ENCODE measurements at places on chromosomes 4 and X.

DNA sequence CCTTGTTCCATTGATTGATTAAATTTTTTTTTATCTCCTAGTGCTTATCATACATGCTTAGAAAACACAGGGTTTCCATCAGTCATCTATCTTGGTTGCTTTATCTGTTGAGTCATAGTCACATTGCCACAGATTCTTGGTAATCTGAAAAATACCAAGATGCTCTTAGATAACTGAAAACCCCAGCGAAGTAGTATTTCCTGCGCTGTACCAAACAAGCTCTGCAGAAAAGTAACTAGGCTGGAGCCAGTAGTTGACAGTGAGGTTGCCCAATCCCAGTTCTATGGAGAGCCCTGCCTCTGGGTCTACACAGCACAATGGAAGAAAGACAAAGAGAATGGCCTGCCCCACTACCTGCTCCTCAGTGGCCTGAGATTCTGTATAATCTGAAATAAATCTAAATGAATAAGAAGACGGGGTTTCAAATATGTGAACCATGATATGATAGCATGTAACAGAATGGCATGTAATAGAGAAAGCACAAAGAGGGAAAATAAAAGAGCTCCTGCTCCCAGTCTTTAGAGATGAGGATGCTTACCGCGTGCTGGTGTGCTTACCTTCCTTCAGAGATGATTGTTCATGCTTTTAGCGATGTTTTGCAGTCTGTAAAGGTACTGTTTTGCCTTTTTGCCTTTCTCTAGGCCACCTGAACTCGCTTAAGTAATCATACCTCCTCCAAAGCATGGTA, 55.3 kb upstream of the RAPGEF2 start:
- DNase-seq: no peak

DNA sequence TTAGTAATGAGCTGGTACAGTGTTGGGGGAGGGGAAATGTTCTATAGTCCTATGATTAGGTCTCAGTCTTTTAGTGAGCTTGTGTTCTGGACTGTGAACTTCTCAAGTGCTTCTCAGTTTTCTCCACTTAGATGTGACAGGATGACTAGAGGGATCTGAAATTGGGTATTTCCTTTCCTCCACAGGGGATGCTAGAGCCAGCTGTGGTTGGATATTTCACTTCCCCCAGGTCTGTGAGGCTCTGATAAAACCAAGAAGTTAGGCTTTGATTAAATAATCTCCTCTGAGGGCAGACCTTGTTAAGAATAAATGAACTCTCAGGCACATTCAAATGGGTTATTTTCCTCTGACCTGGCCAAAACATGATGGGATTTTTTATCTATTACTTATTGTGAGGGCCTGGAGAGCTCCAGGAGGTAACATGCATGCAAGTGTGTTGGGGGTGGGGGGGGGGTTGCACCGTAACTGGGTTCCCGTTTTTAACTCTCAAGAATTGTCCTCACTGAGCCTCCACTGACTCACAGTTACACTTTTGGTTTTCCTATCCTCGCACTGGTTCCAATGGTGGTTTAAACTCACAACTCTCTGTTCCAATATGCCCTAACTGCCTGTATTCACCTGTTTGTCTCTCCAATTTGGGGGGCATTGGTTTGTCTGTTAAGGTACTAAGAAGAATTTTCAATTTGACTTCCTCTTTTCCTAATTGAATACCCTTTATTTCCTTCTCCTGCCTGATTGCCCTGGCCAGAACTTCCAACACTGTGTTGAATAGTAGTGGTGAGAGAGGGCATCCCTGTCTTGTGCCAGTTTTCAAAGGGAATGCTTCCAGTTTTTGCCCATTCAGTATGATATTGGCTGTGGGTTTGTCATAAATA, 28.1 kb upstream of the GLRA3 start:
- DNase-seq: peak; percentile 18

DNA sequence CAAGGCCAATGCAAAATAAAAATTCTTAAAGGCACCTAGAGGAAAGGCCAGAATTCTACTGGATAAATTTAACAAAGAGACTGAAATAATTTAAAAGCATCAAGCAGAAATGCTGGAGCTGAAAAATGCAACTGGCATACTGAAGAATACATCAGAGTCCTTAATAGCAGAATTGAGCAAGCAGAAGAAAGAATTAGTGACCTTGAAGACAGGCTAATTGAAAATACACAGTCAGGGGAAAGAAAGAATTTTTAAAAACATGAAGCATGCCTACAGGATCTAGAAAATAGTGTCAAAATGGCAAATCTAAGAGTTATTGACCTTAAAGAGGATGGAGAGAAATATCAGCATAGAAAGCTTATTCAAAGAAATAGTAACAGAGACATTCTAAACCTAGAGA, 371.7 kb downstream of the KLHL13 start:
- DNase-seq: no peak

GRCh38 chrX:39843318-39843717, 254.4 kb downstream of the BCOR start:
- no peak for DNase-seq

- no peak for DNase-seq
These were observed 594.6 kb downstream of the IL15 start for GRCh38 chr4:142230991-142231390.

DNA sequence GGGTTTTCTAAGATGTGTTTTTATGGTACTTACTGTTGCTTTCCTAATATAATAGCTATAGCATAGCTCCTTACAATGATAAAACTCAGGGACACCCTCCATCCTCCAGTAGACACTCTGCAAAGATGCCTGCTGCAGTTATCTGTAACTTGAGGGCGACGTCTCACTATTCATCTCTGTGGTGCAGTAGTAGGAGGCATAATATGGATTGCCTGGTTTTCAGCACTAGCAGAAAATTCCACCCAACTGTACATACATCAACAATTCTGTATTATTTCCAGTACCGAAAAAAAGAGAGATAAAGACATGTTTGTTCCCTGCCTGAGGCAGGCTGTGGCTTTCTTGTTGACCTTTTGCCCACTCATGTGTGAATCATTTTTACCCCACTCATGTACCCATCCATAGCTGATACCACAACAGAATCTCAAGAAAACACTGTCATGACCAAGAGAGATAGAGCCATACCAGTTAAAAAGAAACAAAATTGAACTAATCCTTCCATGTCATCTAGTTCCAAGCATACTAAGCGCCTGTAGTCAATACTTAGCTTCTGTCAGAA, 220.1 kb downstream of the RAB28 start:
- DNase-seq: no peak

GRCh38 chrX:78693012-78693411, 33.9 kb upstream of the RTL3 start:
- no peak for DNase-seq

DNA sequence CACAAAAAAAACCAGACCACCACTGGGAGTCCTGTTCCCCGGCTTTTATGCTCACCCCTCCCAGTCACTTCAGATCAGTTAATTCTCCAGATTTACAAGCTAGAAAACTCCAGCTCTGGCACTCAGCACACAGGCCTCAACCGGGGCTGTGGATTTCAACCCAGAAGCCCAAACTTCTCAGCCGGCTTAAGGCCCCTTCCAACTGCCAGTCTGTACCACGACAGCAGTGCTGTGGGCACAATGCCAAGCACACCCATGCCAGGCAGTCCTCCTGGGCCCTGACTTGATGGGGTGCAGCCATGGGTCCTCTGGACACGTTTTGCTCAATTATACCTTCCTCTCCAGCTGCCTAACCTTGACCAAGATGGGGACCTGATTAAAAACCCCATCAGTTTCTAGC, 12.2 kb downstream of the SOD3 start:
- DNase-seq: no peak

- DNase-seq: no peak
These were observed 463.2 kb downstream of the KLHL13 start for GRCh38 chrX:117653396-117653795.

DNA sequence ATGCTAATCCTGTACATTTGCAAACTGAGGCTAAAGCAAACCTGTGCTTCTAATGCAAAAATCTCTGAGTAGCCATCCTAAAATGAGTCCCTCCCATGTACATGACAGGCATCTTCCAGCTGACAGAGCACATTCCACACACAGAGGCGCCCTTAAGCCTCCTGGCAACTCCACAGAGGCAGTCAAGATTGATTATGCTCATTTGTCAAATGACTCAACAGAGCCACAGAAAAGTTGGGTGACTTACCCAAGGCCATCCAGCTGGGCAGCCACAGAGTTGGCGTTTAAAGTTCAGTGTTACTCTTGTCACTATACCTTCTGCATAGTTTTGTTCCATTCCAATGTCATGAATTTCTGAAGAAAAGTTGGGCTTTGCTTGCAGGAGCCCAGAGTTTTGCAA, 394.6 kb upstream of the FGF13 start:
- no peak for DNase-seq

- DNase-seq: no peak
These were observed 28.8 kb downstream of the SUPT20HL2 start for GRCh38 chrX:24285082-24285481.

GRCh38 chrX:5829469-5829868, 399.2 kb downstream of the NLGN4X start:
- DNase-seq: no peak

DNA sequence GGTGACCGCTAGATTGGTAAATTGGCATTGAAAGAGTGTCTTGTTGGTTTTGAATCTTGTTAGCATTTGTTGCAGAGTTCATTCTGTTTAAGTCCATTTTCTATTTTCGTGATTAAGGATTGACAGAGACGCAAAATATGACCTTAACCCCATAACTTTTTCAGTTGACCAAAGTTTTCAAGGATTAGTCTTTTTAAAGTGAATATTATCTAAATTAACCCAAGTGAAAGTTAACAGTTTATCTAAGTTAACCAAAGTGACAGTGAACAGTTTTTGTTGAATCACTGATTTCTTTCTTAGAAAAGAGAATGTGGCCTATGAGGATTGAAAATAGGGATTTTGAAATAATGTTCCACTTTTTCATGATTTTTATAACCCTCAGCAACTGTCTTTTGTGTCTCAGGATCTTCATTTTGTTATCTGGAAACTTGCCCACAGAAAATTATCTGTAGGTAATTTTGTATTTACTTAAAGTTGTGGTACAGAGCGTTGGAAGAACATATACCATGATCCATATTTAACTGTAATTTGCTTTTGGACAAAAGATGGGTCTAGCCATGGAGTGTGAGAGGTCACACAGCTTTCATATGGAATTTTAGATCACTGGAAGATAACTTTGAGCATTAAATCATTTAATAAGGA, 3.3 kb downstream of the CPEB2 start:
- DNase-seq: no peak

- DNase-seq: no peak
These were observed 14.4 kb downstream of the AMBN start for GRCh38 chr4:70606459-70606858.

DNA sequence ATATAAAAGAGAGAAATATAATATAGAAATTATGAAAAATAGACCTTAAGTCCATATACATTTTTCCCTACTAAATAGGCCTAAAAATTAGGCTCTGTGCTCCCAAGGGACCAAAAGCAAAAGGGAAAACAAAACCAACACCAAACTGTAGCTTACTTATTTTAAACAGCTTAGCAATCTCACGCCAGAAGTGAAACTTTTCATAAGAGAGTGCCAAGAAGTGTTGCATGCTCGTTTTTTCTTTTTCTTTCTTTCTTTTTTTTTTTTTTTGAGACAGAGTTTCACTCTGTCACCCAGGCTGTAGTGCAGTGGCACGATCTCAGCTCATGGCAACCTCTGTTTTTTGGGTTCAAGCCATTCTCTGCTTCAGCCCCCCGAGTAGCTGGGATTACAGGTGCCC, 250.4 kb downstream of the TMA16 start:
- DNase-seq: no peak

DNA sequence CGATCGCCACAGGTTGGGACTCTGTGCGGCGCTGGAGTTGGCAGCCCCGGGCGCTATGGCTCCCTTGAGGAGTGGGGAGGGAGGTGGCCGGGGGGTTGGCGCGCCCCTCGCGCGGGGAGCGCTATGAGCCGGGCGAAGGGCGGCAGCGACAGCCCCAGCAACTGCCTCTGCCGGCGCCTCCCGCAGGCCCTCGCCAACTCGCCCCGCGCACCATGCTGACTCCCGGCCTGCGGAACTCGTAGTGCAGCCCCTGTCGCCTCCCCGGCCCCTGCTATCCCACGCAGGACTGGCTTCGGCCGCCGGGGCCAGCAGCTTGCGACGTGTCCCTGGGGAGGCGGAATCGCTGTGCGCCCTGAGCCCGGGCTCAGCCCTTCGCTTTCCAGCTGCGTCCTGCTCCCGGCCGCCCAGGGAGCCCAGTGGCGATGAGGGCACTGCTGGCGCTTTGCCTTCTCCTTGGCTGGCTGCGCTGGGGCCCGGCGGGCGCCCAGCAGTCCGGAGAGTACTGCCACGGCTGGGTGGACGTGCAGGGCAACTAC, 415 bp downstream of the SHISA3 start:
- DNase-seq: peak; percentile 23

GRCh38 chr4:42671431-42672194, 14.7 kb upstream of the ATP8A1 start:
- no peak for DNase-seq

DNA sequence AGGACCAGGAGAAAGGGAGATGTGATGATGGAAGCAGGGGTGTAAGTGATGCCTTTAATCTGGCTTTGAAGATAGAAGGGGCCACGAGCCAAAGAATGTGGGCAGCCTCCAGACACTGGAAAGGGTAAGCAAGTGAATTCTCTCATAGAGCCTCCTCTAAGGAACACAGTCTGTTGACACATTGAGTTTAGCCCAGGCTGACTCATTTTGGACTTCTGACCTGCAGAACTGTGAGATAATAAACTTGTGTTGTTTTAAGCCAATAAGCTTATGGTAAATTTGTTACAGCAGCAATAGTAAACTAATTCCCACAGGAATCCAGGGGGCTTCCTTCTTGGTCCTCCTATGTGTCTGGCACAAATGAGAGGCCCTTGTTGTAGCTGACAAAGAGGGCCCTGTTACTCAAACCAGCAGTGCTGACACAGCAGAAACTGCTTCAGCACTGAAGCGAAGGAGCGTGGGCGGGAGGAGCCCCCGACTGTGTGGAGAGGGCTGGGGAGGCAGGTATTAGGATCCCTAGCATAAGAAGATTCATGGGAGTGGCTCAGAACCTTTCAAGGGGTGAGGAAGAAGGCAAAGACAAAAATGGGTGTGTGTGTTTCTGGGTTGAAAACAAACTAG, 268.7 kb downstream of the NR3C2 start:
- no peak for DNase-seq

DNA sequence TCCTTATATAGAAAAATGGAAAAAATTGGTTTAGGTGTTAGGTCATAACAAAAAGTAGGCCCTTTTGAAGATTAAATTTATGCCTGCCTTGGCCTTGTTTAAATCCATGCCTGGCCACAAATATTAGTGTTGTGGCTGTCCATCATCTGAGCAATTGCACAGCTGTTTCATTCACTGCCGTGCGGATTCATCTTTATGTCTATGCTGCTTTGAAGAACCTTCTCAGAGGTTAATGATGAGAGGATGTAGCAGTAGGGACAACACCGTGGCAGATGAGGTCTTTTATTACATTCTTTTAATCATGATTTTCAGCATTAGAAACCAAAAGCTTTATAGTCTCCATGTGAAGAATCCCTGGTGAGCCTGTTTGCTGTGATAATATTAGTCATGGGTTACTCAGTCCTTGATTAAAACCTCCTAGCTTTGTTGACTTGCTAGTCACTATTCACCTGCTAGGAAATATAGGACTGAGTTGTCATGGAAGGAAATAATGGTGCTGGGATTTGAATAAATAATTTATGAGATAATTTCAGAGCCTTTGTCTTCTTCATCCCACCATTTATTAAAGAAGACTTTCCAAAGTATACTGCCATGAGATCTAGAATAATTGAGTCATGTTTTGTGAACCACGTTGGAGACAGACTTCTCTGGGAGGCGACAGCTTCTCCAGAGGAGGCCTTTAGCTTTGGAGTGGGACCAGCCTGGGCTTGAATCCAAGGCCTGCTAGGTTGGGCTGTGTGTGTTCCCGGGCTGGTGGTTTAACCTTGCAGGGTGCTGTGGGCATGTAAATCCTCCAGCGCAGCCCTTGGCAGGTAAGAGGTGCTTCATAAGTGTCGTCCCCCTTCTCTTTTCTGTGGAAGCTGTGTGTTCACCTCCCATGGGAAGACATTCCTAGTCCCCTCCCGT, 53.5 kb downstream of the PTTG2 start:
- DNase-seq: no peak
